ENCODE measurements at places on chromosomes 5 and 9.
A peak's percentile ranks its signal among the peaks of the same experiment; 100 is the strongest.

DNA sequence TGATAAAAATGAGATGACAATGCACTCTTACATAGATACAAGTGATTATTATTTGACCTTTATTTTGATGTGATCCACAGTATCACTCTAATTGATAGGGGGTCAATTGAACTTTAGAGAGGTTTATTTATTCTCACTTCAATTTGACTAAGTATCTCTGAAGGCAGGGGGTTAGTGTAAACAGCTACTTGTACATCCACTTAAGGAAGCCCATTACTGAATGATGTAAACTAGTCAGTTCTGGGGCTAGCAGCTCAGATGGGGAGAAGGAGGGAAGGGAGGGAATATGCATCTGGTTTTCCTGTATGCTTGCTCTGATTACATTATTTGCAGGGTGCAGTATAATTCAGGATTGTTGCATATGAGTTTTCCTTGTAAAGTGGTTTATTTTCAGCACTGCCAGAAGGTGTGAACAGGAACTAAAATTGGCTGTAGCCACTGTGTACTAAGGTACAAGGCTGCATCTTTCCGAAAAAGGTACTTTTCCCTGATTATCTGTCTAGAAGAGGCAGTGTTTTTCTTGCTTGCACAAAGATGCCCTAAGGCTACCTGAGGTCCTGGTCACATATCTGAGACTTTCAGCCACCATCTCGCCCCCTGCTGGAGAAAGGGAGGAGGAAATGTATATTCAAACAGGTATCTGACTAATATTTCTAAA, 51.2 kb downstream of the MRPS27 start:
- DNase-seq, result peak; percentile 36

GRCh38 chr9:14417237-14417636, 103.3 kb upstream of the NFIB start:
- DNase-seq, result no peak

- no peak for DNase-seq
Observed at GRCh38 chr9:15942831-15943424, 390.1 kb downstream of the CCDC171 start.

GRCh38 chr5:73242735-73243134, 69.7 kb downstream of the TMEM174 start:
- no peak for DNase-seq

DNA sequence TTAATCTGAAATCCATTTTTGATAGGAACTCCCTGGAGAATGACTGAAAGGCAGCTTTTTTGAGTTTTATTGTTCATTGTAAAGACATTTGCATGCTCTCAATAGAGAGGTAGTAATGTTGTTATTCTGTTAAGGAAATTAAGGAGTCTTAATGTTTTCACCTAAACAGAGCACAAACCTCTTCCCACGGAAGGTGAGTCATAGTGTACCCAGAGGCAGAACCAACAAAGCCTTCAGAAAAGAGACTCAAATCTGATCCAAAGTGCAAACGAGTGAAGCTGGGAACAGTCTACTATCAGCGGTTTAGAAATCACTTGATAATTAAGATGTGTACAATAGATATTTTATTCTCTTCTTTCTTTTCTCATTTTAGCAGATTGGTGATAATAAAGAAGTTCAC, 470.5 kb downstream of the PLK2 start:
- DNase-seq, result no peak

DNA sequence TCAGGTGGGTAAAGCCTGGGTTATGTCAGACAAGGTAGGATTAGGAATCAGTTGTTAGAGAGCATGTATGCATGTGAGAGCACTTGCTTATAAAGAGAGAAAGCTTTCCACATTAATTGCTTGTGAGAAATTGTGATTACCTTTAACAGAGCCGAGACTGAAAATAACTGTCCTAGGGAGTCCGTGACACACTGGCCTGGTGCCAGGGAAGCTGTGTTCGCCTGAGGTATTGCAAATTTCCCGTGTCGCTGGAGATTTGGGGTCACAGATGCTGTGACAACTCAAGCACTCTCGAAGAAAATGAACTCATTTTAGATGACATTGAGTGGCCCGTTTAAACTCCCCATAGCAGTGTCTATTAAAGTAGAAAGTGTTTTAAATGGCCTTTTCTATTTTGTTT, 9.6 kb downstream of the SLC1A1 start:
- DNase-seq, result no peak

GRCh38 chr5:98363157-98363556, 410.3 kb upstream of the RGMB start:
- DNase-seq, result no peak

DNA sequence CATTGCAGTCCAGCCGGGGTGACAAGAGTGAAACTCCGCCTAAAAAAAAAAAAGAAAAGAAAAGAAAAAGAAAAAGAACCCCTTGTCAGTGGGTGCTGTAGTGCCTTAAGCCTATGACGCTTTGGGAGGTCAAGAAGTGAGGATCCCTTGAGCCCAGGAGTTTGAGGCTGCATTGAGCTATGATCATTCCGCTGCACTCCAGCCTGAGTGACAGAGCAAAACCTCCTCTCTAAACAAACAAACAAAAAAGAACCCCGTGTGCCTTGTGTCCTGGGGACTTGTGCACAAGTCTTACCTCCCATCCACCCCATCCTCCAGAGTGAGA, 33.5 kb upstream of the STXBP1 start:
- DNase-seq, result no peak

GRCh38 chr9:106286249-106286648, 576.7 kb upstream of the ZNF462 start:
- peak; percentile 39 for DNase-seq

GRCh38 chr5:104941030-104941645, 1378.5 kb upstream of the NUDT12 start:
- DNase-seq, result no peak

- DNase-seq, result peak; percentile 83
Observed at GRCh38 chr5:173315495-173316338, 12.5 kb downstream of the STC2 start.

GRCh38 chr5:159732220-159732619, 184.1 kb upstream of the ADRA1B start:
- DNase-seq, result no peak

All from SK-N-SH (cell line).